PC-9 (cell line): ENCODE measurements at places on chromosomes 5 and 9.

DNA sequence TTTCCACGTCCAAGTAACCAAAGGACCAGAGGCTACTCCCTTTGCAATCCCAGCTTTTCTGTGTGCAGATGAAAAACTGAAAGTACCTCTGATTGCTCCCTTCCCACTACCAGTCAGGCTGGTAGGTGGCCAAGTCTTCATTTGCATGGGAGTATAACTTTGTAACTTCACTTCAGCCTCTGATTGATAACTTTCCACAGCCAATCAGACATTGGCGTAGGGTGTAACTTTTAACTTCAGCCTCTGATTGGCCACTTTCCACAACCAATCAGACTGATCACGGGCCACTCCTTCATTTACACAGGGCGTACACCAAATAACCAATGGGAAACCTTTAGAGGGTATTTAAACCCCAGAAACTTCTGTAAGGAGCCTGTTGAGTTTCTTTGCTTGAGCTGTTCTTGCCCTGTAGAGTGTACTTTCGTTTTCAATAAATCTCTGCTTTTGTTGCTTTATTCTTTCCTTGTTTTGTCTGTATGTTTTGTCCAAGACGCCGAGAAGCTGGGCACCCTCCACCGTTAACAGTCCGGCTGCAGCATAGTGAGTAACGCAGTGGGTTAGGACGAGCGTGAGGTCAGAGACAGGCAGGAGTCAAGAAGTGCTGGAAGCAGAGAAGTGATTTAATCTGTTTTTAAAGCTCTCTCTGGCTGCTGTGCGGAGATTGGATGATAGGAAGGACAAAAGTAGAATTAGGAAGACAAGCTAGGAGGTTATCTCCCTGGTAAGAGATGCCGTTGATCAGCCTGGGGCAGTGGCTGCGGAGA is 3.5 kb upstream of the EXOSC2 start:
- peak; percentile 83 for DNase-seq

- DNase-seq, result no peak
Measured at GRCh38 chr5:92713335-92713743, 867.7 kb downstream of the NR2F1-AS1 start.

- no peak for DNase-seq
Measured at GRCh38 chr9:37512437-37512836, 26.7 kb downstream of the POLR1E start.

GRCh38 chr9:19660019-19660418 is 128.8 kb downstream of the SLC24A2 start:
- no peak for DNase-seq

GRCh38 chr9:75487856-75488718 is 399.8 kb downstream of the OSTF1 start:
- no peak for DNase-seq

- peak; percentile 28 for DNase-seq
Measured at GRCh38 chr5:35919191-35919590, 19.2 kb downstream of the CAPSL start.

- DNase-seq, result peak; percentile 53
Measured at GRCh38 chr5:94240993-94241651, 377.3 kb downstream of the KIAA0825 start.

- no peak for DNase-seq
Measured at GRCh38 chr9:7944572-7944971, 145.0 kb upstream of the DMAC1 start.

- no peak for DNase-seq
Measured at GRCh38 chr5:74342948-74343682, 297.4 kb downstream of the ENC1 start.

DNA sequence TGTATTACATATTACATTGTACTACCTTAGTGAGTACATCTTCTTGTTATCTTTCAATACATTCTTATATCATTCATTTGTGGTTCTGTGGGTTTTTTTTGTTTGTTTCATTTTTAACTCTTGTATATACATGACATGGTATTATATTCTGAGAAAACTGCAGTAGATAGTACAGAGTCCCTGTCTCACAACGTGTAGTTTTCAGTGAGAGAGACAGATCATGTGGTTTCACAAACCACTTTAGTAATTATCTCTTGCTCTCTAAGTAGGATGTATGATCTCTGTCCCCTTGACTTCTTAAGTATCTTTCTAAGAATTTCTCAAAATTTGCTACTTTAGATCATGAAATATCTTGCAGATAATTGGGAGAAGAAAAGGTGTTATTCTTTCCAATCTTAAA is 745.9 kb upstream of the CDH9 start:
- no peak for DNase-seq

- DNase-seq, result no peak
Measured at GRCh38 chr5:63085561-63085960, 506.9 kb downstream of the LRRC70 start.

GRCh38 chr9:131812116-131812790 is 72.4 kb upstream of the RAPGEF1 start:
- DNase-seq, result no peak

- no peak for DNase-seq
Measured at GRCh38 chr5:53350991-53351770, 129.2 kb upstream of the FST start.

DNA sequence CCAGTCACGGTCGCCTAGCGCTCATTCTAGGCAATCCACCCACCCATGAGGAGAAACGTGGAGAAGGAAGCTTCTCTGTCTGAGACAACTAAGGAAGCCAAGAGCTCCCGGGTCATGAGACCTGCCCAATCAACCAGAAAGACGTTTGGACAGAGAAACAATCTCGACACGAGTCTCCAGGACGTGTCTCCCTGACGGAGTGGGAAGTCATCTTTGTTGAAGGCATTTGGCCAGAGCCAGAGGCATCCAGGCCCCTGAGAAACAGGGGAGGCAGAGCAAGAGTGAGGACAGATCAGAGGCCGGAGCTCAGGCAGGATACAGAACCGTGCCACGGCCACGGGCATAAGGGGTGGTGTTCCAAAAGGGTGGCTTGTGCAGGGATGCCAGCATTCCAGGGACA is 479.0 kb downstream of the SPATA31A7 start:
- DNase-seq, result no peak

GRCh38 chr9:117763314-117763713 is 59.1 kb downstream of the TLR4 start:
- no peak for DNase-seq

DNA sequence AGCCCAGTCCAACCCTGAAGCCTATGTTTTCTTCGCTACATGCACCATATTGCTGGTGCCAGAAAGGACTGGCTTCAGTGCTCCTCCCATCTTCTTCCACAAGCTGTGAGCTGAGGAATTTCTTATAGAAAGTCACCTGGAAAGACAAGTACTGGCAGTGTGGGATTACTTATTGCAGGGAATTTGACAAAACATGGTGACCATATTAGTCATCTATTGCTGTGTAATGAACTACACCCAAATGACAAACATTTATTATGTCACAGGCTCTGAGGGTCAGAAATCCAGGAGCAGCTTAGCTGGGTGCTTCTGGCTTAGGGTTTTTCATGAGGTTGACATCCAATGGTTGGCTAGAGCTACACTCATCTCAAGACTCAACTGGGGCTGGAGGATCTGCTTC is 75.5 kb downstream of the ENTREP1 start:
- DNase-seq, result peak; percentile 12

GRCh38 chr5:160439205-160439600 is 17.5 kb downstream of the PTTG1 start:
- DNase-seq, result peak; percentile 57

GRCh38 chr9:74589576-74589975 is 92.4 kb downstream of the RORB start:
- no peak for DNase-seq

DNA sequence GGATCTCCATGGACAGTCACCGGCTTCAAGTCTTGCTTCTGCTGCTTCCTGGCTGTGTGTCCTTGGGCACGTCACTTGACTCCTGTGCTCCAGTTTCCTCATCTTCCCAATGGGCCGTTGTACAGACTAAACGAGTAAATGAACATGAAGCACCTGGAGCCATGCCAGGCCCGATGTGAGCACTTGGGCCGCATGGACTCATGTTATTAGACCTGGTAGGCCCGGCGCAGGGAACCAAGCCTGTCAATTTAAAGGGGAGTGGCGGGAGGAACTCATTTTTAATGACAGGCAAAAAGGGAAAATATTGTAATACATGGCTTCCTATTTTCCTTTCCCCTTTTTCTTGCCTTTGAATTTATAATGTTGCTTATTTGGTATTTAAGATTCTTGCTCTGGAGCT is 47.5 kb downstream of the TENT4A start:
- no peak for DNase-seq

GRCh38 chr5:135446615-135447014 is 533 bp downstream of the DCANP1 start:
- no peak for DNase-seq

DNA sequence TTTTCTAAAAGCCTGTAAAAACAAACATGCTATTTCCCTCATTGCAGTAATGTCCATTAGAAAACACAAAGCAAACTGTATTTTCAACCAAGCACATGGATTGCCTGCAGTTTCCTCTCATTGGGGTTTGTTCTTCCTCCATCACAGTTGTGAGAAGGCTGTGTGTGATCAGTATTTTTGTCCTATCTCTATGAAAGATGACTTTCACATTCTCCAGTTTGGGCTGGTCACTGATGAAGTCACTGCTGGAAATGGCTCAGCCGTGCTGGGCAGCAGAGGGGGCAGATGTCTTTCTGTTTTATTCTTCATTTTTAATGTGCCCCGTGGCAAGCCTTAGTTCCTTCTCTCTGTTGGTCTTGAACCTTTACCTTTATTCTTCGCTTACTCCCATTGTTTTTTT is 288.9 kb upstream of the MPDZ start:
- DNase-seq, result no peak

DNA sequence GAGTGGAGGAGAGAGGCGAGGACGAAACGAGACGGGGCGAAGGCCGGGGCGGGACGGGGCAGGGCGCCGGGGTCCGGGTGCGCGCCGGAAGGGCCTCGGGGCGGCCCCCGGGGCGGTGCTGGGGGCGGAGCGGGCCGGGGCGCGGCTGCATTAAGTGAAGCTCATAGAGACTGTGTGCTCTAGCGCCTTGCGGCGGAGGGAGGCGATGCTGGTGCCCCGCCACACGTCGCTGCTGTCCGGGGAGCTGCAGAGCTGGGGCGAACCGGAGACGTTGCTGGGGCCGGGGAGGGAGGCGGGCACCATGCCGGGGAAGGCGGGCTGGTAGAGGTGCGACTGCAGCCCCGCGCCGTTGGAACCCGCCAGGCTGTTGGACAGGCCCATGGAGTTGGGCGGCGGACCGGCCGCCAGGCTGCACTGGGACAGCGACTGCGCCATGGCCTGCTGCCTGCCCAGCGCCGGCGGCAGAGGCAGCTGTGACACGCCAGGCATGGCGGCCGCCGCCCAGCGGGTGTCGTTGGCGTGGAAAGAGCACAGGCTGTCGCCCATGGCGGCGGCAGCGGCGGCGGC is 8.3 kb downstream of the OTP start:
- DNase-seq, result peak; percentile 76

GRCh38 chr9:68708513-68708912 is 3.5 kb downstream of the PIP5K1B start:
- DNase-seq, result no peak

DNA sequence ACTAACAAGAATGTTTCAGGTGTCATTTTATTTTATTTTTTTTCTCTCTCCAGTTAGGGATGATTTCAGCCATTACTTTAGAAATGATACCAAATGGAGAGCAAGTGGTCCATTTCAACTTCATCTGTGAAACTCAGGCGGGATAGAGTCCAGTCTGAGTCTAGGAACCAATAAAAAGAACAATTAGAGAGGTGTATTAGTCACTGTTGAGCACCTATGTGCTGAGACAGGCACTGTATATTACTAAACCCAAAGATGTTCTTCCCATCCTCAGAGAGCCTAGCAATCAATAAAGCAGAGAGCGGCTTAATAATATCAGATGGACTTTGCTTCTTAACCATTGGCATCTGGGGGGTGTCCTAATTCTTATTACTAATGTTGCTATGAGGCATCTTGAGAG is 410.3 kb upstream of the SLC24A2 start:
- DNase-seq, result no peak

GRCh38 chr5:103117471-103117991 is 2.4 kb downstream of the GIN1 start:
- no peak for DNase-seq

DNA sequence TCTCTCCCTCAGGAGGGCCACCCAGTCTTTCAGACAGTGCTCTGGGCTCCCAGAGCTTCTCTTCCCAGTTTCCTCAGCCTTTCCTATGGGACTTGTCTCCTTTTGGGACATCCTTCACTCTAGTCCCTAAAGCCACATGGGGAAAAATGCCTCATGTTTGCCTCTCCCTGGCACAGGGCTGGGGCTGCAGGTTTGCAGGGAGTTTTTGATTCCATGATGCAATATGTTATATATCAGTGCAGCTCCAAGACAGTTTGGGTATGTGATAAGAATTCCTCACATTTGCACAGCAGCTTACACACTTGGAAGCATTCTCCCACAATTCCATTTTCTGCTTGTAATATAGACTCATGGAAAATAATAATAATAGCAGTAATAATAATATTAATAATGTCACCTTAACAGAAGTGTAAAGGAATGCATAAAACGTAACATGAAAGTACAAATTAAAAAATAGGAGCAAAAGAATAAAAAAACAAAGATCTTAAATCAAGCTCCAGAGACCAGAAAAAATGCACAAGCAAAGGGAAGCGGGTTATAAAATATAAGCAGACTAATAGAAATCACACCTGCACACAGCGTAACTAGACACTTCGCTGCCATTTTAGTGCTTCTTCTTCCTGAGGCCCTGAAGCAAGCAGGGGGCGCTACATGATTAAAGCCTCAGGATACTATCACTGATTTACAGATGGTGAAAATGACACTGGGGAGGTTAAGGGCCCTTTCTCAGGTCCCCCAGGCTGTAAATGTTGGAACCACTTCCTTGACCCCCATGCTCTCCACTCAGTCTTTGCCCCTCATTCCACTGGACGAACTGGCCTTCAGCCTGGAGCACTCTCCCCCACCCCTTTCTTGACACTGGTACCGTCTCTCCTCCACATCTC is 70.0 kb upstream of the IL17B start:
- no peak for DNase-seq

DNA sequence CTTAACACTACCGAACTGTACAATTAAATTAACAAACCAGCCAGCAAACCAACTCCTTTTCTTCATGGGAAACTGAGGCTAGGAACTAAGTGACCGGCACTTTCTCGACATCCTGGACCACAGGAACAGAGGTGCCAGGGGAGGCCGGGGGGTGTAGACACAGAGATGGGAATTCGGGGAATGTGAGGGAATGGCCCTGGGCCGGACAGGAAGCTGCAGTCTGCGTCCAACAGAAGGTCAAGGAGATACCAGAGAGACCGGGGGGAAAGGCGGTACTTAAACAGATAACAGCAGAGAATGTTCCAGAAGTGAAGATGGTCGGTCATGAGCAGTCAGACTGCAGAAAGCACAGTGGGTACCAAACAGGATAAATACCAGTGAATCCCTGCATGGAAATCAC is 40.3 kb downstream of the DBH start:
- no peak for DNase-seq

DNA sequence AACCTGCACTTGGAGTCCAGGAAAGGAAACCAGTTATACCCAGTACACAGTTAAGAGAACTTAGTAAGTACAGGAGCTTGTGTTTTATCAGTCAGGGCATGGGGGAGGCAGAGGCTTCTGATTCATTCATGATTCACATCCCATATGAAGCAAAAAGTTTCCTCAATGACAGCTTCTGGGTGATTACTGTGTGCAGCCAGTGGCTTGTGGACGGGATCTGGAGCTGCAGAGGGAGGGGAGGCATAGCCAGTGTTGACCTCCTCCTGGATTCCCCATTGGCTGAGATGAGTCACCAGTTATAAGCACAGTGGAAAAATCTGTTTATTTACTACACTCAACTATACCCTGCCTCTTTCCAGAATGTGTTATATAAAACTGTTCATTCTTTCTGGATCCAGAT is 17.7 kb downstream of the IL31RA start:
- peak; percentile 87 for DNase-seq

- no peak for DNase-seq
Measured at GRCh38 chr9:122468735-122469134, 9.0 kb downstream of the OR1J1 start.
